Bronchial epithelial cell (primary cell): ENCODE measurements at places on chromosomes 12 and 14. TPM values are rescaled to one million over a fixed set of nuclear protein-coding genes. Genes with fewer than 3 reads are reported as not detected.
A peak's percentile ranks its signal among the peaks of the same experiment; 100 is the strongest.

GRCh38 chr12:67909091-67909531 is 80.1 kb upstream of the IFNG-AS1 start:
- DNase-seq, result no peak

DNA sequence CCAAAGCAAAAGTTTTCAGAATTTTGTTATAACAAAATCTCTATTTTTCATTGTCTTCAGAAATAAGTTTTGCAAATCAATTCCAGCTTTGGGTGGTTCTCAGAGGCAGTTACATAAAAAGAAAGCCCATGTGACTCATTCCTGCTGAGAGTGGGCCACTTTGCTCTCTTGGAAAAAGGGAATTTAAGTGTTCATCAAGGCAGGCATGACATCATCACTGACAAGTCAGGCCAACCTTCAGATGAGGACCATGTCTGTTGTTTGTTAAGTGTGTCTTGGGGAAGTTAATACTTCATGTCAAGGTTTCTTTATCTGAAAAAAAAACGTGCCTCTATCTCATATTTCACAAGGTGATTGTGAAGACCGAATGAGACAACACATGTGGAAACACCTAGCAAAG is 519.8 kb upstream of the TMPO start:
- DNase-seq, result no peak

- DNase-seq, result no peak
Observed at GRCh38 chr12:1809591-1810190, 10.7 kb upstream of the LRTM2 start.

GRCh38 chr12:13120413-13120812 is 16.9 kb upstream of the GSG1 start:
- no peak for DNase-seq

DNA sequence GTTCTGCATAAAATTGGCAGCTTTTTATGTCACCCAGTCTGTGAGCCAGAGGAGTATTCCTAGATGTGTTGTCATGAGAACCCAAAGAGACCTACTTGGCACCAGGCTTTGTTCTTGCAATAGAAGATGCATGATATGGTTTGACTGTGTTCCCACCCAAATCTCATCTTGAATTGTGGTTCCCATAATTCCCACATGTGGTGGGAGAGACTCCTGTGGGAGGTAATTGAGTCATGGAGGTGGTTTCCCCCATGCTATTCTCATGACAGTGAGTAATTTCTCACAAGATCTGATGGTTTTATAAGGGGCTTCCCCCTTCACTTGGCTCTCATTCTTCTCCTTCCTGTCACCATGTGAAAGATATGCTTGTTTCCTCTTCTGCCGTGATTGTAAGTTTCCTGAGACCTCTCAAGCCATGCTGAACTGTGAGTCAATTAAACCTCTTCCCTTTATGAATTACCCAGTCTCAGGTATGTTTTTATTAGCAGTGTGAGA is 572.0 kb upstream of the ATP2B1 start:
- peak; percentile 29 for DNase-seq

The POTEG gene
- total RNA-seq, result not detected in 2 replicates

The TCL1B gene
- total RNA-seq, result not detected in 2 replicates
